ENCODE measurements at places on chromosomes 1 and 21.

- DNase-seq = no peak
These were observed 25.3 kb downstream of the CR1L start for GRCh38 chr1:207670192-207670591.

- DNase-seq = no peak
These were observed 3.4 kb downstream of the HES2 start for GRCh38 chr1:6416295-6416656.

- DNase-seq = no peak
These were observed 29.3 kb downstream of the SELL start for GRCh38 chr1:169682071-169682470.

DNA sequence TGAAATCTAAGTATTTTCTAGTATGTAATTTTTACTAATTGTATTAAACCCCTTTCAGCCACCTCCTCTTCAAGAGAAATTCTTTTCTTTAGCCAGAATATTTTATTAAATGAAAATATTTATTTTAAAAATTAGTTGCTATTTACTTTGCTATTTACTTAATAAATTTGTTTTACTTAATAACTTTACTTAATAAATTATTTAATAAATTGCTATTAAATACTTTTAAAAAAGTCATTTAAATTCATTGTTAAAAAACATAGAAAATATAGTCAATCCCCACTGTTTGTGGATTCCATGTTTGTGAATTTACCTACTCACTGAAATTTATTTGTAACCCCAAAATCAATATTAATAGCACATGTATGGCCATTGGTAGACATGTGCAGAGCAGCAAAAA lies 105.6 kb downstream of the ATP1B1 start:
- no peak for DNase-seq

DNA sequence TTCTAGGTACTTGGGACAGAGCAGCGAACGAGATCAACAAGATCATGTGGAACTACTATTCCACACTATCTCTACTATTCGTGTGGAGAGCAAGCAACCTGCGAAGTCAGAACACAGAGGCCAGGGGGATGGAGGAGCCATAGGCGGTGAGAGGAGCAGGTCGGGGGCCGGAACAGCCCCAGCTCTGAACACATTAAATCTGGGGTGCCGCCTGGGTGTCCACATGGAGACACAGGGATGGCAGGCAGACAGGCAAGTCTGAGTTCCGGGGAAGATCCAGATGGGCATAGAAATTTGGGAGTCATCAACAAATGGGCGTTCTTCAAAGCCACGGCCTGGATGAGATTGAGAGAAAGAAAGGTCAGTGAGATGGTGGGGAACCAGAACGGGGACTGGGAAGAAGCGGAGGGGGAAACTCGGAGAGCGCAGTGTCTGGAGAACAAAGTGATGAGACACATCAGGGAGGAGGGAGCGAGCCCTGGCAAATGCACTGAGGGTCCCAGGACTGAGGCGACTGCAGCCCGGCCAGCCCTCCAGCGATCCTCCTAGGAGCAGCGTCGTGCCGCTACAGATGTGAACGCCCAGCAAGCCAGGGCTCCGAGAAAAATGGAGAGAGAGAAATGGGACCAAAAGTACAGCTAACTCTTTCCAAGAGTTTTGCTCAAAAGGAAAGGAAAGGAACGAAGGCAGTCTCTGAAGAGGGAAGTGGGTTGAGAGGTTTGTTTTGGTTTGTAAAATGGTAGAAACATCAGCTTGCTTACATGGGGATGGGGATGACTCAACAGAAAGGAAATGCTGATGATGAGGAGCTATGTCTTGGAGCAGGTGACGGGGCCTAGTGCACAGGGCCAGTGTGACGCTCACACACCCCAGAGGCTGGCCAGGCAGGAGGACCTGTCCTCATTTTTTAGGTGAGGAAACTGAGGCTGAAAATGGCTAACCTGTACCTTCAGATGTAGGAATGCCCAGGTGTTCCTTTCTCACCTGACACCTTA lies 84.5 kb downstream of the GLIS1 start:
- DNase-seq = peak; percentile 84

DNA sequence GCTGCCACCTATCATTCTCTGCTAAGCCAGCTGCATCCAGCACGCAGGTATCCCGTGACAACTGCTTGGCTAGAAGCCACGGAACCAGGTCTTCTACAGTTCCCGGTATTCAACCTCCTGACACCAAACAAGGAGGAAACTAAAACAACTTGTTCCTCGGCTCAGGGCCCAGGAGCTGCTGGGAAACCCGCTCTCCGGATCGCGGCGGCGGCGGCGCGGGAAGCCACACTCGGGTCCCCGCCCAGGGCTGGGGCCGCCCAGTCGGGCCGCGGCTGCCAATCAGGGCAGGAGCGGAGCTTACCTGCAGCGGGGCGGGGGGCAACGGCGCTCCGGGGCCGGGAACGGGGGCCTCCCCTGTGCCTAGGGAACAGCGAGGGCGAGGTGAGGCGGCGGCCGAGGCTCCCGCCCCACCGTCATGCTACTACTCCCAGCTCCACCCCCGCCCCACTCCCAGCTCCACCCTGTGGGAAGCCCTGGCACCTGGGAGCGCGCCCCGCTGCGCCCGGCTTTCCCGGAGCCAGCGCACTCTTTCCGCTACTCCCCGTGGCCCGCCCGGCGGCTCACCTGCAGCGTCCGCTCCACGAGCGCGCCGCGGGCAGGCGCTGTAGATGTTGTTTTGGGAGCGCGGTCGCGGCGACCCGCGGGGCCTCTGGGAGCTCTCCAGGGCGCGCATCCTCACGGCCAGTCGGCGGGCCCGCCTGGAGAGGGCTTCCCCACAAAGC lies 12.1 kb downstream of the IL24 start:
- no peak for DNase-seq

GRCh38 chr21:45551316-45551715 lies 9.1 kb upstream of the SLC19A1 start:
- peak; percentile 35 for DNase-seq

DNA sequence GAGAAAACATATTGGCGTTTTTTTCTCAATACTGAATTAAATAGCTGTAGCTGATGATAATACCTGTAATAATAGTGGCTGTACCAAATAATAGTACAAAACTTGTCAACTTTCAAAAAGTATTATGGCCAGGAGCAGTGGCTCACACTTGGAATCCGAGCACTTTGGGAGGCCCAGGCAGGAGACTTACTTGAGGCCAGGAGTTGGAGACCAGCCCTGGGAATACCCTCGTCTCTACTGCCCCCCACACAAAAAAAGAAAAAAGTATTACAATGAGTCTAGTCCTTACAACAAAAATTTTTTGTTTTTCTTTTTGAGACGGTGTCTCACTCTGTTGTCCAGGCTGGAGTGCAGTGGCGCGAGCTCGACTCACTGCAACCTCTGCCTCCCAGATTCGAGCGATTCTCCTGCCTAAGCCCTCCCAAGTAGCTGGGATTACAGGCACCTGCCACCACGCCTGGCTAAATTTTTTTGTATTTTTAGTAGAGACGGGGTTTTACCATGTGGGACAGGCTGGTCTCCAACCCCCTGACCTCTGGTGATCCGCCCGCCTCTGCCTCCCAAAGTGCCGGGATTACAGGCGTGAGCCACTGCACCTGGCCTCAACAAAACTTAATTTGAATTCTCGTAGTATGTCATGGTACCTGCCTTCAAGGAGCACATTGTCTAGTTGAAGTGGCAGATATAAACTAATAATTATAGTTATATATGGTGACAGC lies 1.4 kb downstream of the RBBP4 start:
- DNase-seq = no peak

DNA sequence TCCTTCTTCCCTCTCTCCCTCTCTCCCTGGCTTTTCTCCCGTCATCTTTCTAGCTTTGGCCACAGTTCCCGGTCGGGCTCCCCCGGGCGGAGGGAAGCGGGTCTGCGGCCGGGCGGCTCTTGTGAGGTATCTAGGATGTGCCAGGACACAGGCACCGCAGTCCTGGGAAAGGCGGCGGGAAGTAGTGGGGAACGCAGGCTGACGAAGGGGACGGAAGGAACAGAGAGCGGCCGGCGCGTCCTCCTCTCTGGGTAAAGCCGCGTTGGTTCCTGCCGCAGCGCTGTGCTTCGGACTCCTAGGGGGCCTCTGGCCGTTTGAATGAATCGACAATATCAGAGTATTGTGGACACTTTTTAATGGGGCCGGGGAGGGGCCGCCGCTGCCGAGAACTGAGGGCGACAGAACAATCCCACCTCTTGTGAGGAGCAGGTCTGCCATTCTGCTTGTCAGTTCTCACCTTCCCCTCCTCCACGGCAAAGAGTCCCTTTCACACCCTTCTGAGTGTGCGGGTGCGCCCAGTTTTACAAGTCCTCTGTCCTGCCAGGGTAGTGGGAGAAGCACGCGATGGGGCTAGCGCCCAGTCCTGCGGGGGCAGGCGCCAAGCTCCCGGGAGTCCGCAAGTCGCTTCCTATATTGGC lies 1.2 kb upstream of the LHX9 start:
- no peak for DNase-seq

DNA sequence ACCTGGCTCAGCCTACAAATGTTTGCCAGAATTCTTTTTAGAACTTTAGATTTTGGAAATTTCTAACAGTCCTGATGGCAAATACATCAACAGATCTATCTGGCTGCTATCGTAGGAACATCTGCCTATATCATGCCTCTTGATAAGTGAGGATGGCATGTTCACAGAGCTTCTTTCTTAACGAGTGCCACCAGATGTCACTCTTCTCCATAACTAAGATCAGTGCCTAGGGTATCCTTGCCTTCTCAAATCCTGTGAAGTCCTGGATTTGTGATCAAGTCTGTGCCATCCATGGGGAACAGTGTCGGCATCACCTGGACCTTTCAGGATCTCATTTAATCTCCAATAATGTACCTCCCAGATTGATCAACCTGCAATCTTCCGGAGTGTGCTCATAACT lies 36.5 kb upstream of the CD5L start:
- no peak for DNase-seq

DNA sequence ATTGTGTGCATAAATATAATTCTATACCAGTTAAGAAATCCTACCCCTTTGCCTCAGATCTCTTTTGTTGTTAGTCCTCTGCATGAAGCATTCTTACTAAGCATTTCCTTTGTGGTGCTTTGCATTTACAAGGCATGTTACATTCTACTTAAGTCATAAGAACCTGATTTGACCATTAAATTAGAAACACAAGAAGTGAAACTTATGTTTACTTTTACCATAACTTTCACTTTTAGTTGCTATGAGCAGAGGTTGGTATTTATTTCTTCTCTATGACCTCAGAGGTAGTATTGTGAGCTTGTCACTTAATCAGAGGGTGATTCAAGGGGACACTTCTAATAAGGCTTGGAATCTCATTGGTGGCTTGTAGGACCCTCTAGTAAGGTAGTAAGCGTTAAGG lies 9.0 kb downstream of the FAM20B start:
- DNase-seq = no peak

DNA sequence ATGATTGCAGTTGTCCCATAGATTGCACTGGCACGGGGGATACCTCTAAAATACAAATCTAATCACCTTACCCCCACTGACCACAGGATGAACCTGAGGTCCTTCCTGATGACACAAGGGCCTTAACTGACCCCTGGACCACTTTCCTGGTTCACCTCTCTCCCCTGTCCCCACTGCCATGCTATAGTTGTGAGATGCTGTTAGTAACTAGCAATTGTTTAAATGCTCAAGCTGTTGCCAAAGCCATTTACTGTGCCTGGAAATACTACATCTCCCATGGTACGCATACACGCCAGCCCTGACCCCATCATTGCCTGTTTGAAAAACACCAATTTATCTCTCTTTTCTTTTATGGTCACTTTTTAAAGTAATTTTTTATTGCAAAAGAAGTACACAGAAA lies 29.1 kb upstream of the RGS8 start:
- DNase-seq = no peak

DNA sequence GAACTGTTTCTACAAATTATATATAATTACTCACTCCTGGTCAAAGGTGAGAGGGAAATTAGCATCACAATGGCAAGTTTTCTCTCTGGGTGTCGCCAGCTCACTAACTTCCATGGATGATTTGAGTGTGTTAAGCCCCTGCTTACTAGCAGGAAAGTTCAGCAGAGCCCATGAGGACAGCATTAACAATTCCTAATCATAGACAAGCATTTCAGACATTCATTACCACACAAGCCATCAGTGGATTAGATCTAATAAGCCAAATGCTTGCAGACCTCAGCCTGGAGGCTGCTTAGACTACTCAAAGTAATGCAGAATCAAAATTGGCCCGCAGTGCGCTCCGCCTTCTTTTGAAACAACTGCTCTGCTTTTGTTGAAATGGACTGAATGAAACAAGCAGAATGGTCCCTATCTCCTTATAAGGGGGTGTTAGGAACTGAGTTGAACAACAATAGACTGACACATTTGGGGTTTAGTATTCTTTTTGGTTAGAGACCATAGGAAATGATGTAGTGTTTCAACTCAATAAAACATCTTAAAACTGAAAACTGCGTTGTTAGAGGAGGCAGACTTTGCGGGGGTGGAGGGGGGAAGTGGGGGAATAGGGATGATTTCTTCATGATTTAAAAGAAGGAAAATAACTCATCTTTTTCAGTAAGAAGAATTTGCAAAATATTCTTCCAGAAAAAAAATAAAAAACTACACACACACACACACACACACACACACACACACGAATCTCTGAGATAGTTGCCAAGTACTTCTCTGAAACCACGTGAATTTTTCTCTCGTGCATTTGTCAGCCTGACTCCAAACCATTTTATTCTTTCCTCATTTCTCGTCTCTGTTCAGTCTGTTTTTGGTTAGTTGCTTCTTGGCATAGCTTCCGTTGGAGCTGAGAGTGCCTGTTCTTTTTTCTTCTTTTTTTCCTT lies 54.6 kb downstream of the GORAB start:
- no peak for DNase-seq

GRCh38 chr1:180312926-180313325 lies 82.9 kb downstream of the LHX4 start:
- DNase-seq = no peak

- DNase-seq = no peak
These were observed 26.0 kb downstream of the S1PR1 start for GRCh38 chr1:101262630-101263348.

DNA sequence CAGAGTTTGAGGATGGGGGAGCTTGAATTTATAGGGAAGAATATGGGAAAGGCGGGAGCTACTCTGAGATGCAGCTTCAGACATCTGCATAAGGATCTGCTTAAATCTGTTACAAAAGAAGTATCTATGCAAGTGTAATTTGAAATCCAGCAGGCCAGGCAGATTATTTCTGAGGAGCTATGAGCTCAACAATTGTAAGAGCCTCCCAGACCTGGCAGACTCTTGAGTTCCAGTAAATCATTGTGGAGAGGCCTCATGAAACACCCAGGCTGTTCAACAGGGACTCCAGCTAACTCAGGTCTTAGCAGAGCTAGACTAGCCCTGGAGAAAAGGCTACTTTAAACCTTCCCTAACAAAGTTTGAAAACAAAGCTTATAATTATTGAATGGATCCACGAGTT lies 647.5 kb upstream of the CHRM3 start:
- no peak for DNase-seq

GRCh38 chr1:84156210-84156621 lies 12.1 kb downstream of the PRKACB start:
- DNase-seq = no peak

- peak; percentile 60 for DNase-seq
These were observed 235.8 kb downstream of the TRABD2B start for GRCh38 chr1:47761201-47761930.

DNA sequence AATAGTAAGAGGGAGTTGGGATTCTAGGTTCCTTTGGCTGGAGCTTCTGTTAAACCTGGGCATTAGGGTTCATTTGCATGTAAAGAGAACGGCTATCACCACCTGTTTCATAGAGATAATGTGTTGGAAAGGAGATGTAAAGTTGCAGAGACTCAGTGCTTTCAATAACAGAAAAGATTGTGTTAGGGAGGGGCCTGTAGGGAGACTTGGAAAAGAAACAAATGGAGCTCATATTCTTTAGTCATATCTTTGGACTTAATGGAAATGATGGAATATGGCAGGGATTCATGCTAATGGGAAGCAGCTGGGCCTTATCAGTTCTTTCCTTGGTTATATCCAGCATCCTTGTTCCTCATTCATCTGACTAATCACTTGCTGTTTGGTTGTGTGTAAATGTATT lies 144.9 kb downstream of the CD247 start:
- no peak for DNase-seq
